ENCODE measurements at places on chromosomes 2 and 18. TPM values are rescaled to one million over a fixed set of nuclear protein-coding genes. Genes with fewer than 3 reads are reported as not detected.

DNA sequence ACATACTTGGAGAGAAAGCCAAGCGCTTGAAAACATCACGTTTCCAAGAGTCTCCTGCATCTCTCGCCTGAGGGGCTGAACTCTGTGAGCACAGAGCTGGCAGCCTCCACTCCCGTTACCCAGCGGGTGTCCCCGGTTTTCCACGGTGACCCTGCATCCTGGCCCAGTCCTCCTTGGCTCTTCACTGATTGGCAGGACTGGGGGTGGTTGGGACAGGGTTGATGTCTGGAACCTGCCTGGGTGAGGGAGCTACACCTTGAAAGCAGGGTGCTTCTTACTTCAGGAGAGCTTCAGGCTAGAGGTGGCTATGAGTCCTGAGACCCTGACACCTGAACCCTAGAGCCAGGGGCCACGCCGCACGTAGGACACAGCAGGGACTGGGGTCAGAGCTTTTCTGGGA, 234.1 kb downstream of the DYSF start:
- H3K27ac ChIP-seq, result no peak overlapping the region
- DNase-seq, result no peak
- H3K4me3 ChIP-seq, result no peak overlapping the region
- H3K36me3 ChIP-seq, result no peaks in the 10 kb centered on the region
- no peaks in the 10 kb centered on the region for H3K27me3 ChIP-seq

Gene SMCHD1
- polyA plus RNA-seq, result 42.9 TPM

DNA sequence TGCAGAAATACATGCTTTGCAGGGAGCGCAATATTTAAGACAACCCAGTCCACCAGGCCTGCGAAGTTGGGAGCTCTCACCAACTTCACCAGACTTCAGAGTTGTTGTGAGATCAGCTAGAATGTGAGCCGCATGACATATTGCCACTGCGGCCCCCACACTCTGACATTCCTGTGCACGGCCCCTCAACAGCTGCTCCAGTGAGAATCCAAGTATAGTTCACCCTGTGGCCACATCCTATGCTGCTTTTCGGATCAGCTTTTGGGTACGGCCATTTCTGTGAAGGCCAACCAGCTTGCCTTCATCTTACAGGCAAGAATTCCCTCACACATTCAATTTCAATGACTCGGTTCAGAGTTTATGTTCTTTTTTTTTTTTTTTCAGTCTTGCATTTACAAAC, 177.8 kb downstream of the SOX11 start:
- H3K27me3 ChIP-seq, result no peaks in the 10 kb centered on the region
- no peak overlapping the region for H3K4me3 ChIP-seq
- no peak for DNase-seq
- no peak overlapping the region for H3K27ac ChIP-seq
- no peaks in the 10 kb centered on the region for H3K4me1 ChIP-seq

GRCh38 chr18:32437100-32437834, 33.4 kb downstream of the GAREM1 start:
- H3K27me3 ChIP-seq, result peaks cover 4% of the 10 kb centered on the region
- H3K4me1 ChIP-seq, result no peaks in the 10 kb centered on the region
- H3K27ac ChIP-seq, result no peak overlapping the region
- H3K36me3 ChIP-seq, result no peaks in the 10 kb centered on the region
